ENCODE measurements at places on chromosomes 4 and X.

DNA sequence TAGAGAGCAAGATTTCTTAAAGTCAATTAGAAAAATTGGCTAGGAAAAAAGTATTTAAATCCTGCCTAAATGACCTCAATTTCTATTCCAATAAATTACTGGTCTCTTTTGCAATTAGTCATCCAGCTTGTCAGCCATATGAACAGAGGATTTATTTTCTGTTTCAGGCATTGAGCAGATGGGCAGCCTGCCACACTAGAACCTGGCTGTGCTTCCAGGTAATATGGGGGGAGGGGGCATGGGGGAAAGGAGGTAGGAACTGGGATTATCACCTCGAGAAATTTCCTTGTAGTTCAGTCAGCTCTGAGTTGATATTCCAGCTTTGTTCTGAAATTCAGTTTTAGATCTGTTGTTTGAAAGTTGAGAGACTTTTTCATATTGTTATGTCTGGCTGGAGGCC lies 206.3 kb upstream of the LCORL start:
- no peak for DNase-seq

DNA sequence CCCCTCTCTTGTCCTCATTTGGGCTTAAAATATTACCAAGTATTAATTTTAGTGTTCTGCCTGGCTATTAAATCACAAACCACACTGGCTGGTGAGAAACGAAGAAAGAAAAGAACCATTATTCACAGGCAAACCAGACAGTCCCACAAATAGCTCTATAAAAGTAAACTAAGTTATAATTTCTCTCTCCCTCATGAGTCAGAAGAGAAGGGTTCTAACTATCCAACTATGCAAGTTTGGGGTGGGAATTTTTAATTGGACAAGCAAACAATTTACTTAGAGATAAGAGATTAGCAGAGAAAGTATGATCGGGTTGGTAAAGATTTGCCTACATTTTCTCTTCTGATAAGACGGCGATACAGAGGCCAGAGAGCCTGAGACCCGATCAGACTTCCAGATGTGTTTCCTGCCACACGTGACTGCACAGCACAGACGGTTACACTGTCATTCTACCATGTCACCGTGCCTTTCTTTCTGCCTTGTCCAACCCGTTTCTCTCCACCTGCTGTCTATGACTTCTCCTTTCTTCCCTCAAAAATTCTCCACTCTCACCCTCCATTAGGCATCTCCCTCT lies 52.3 kb downstream of the MEPE start:
- DNase-seq = no peak

GRCh38 chrX:97123001-97123400 lies 239.3 kb downstream of the RPA4 start:
- DNase-seq = no peak

- no peak for DNase-seq
Measured at GRCh38 chr4:114694770-114695169, 96.2 kb downstream of the UGT8 start.

DNA sequence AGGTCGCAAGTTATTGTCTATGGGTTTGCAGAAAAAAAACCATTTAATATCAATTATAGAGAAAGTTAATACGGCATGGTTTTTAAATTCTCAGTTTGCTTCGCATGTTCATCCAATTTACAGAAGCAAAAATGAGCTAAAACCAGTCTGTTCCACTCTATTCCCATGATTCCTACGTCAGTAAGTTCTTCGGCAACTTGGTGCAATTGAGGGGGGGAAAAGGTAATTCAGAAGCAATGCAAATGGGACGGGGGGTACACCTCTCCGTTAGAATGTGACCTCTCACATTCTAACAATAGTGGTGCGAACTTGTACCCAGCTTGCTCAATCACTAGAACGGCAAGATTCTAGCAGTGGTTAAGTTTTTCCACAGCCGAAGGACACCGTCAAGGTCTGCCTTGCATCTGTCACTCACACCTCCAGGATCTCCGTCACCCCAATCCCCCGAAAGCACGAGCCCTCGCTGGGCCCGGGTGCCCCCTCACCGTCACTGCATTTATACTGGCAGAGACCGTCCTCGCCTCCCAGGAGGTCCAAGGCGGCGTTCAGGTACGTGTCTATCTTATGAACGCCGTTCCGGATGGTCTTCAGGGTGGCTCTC lies 653 bp downstream of the PLA2G12A start:
- DNase-seq = no peak

GRCh38 chr4:147960971-147961370 lies 229.1 kb downstream of the ARHGAP10 start:
- DNase-seq = no peak

DNA sequence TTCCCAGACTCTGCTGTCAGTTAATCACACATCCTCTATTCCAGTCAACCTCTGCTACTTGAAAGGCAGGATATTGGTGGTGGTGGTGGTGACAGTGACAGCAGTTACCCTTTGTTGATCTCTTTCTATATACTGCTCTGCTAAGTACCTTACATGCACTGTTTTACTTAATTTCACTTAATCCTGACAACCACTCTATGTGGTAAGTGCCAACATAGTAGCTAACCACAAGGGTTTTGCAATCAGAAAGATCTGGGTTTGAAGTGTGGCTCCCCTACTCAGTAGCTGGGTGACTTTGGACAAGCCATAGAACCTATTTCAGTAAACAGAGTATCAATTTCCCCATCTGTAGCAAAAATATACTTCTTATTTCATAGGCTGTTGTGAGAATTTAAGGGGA lies 24.2 kb upstream of the F9 start:
- no peak for DNase-seq

GRCh38 chr4:55351824-55352223 lies 5.8 kb downstream of the SRD5A3 start:
- DNase-seq = no peak

DNA sequence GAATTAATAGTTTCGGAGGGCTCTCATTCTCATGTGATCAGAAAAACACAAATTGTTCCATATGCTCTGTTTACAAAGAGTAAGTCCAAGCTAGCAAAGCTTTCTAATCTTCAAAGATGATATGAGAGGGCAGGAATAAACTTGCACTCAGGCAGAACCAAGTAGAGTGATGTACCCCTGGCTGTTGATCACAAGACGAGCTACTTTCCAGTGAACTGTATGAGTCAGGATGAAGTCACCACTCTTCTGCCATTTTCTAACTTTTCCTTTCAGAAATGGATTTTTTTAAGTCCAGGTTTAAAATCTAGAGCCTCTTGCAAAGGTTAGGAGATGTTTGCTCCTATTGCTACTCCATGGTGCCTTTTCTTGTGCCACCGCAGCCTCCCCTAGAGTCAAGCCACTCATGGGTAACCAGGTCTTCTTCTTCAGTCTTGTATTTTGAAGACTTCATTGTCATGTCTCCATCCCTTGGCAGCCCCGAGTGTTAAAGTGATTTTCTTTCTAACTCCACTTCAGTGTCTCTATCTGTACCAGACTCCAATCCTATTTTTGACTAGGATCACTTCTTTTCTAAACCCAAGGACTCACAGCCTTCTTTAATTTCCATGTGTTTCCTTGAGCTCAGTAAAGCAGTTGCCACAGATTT lies 171.9 kb upstream of the GALNT7 start:
- DNase-seq = no peak

GRCh38 chrX:905848-906566 lies 275.4 kb downstream of the SHOX start:
- no peak for DNase-seq

DNA sequence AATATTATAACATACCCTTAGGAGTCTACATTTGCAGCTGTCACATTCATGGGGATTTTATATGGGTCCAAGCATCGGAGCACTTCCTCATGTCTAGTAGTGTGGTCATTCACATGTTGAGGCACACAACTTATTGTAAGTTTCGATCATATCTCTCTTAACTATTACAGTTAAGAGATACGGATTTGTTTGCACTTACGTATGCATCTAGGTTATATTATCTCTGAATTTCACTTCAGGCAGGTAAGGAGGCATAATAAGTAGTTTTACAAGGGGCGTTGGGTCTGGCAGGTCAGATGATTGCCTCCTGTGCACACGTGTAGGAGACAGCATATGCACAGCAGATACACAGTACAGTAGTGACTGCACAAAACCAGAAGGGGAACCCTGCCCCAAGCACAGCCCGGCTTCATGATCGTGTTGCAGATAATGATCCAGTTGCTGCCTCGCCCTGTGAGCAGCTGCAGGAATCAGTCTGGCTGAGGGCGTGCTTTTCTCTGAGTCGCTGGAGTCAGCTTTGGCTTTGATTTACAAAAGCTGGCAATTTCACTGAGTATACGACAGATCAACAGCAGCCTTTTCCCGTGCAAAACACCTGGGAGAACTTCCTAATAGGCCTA lies 302.9 kb upstream of the GATB start:
- peak; percentile 50 for DNase-seq

DNA sequence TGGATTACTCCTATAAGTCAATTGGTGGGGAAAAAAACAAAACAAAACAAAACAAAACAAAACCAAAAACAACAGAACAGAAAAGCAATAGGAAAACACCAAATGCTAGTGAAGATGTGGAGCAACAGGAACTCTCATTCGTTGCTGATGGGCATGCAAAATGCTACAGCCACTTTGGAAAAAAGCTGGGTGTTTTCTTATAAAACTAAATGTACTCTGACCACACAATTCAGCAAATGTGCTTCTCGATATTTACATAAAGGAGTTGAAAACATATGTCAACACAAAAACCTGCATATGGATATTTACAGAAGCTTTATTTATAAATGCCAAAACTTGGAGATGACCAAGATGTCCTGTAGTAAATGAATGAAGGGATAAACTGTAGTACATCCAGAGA lies 703.6 kb upstream of the FAM241A start:
- no peak for DNase-seq

DNA sequence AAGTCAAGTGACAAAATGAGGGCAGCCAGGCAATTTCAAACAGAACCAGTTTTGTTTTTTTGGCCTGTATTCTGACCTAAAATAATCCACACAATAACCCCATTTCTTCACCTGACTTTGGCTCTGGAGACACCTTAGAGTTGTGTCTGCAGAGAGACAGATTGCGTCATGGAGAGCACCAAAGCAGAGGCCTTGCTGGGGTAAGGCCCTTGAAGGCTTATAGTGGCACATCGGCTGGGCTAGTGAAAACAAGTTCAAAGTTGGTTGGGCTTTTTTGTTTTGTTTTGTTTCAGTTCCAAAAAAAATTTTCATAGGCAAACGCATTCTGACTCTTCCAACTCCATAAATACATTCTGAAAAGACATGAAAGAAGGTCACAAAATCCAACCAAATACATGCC lies 34.4 kb downstream of the PARM1 start:
- DNase-seq = no peak
